ENCODE measurements at places on chromosomes 16 and 17.

GRCh38 chr17:40364906-40365305 is 369 bp upstream of the GJD3 start:
- DNase-seq = no peak

- peak; percentile 40 for DNase-seq
These were observed 2.9 kb downstream of the ZBTB4 start for GRCh38 chr17:7476494-7476893.

DNA sequence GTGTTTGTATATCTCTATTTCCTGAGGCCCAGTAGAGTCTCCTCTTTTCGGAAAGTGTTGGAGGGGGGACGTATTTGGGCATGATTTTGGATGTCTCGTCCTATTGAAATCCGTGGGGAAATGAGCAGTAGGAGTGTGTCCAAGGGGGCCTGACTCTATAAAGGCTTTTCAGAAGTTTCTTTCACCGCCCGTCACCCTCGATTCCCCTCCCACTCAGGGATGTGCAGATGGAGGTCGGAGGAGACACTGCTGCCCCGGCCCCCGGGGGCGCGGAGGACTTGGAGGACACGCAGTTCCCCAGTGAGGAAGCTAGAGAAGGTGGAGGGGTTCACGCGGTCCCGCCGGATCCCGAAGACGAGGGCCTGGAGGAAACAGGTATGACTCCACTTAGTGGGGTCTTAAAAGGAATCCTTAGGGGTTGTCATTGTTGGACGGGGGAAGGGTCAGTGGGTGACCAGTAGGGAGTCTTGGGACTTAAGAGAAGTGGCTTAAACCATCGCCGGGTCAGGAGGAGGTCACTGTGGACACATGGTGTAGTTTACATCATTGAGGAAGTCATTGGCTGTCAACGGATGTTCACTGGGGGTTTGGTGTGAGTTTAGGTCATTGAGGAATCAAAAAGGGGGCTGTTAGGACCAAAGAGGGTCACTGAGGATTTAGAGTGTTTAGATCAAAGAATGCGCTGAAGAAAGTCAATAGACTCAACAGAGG is 424 bp downstream of the MON1B start:
- DNase-seq = peak; percentile 20

DNA sequence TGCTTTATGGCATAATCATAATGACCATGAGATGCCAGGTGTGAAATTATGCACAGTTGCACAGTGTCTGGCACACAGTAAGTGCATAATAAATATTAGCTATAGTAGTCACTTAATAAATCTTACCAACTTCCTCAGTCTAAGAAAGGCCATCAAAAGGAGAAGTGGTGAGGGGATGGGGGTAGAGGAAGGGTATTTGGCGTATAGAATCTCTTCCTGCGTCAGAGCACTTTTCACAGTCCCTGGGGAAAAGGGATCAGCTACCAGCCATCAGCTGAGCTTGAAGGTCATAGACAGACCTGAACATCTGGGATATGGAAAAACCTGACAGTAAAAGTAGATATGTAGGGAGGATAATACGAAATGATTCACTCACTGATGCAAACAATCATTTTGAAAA is 5.8 kb downstream of the CRHR1 start:
- no peak for DNase-seq

DNA sequence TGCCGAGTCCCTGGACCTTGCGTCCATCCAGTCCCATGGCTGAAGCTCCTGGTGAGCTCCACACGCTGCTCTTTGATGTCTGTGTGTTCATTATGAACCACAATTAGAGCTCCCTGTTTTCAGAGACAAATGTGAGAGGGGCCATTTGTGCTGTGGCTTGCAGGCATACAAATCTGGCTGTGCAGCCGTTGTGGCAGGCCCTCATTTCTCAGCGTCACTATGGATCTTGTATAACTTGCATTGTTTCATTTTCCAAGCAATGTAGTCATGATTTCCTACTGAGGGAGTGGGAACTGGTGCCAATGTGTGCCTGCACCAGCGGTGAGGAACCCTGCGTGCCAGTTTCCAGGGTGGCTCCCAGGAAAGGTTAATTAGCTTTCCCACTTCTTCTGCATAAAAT is 542.6 kb downstream of the TMEM114 start:
- no peak for DNase-seq

GRCh38 chr17:32007463-32008298 is 498 bp downstream of the LRRC37B start:
- DNase-seq = peak; percentile 23

DNA sequence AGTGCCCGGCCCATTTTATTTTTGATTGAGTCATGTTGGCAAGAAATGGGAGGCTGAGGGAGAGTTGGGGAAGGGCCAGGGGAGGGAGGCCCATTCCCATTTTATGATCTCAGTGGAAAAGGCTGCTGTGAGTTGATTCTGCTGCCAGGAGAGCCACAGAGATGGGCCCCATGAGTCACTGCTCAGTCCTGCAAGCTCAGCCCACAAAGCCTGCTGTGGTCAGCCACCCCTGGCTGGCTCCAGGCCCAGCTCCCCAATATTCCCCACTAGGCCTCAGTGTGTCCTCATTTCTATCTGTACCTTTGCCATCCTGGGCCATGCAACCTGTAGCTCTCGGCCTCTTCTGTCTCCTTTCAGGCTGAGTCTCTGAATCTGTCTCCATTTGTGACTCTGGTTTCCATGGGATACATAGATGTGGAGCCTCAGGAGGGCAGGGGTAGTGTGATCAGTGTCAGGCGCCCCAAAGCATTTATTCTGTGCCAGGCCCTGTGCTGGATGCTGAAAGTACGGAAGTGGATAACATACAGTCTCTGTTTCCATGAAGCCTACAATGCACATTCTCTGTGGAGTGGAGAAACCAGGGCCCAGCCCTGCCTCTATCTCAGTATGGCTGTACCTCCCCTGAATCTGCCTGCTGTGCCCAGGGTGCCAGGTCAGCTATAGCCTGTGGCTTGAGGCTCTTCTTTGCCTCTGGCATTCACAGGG is 1.9 kb upstream of the PLEKHG4 start:
- peak; percentile 98 for DNase-seq

- no peak for DNase-seq
These were observed 63.3 kb upstream of the TMC5 start for GRCh38 chr16:19354371-19354770.

DNA sequence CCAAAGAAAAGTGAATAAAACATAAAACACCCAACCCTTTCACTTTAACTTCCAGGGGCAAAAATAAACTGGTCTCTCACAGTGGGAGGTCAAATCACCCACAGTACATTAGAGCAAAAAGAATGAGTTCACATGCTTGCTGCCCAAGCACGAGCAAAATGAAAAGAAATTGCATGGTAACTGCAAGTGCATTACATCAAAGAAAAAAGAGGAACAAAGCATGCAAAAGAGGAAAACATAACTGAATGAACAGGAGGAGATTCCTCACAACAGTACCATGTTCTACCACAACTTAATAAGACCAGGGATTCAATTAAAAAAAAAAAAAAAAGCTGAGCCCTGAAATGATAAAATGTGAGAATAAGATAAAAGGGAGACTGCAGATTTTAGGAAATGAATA is 12.3 kb downstream of the DNAH2 start:
- no peak for DNase-seq

DNA sequence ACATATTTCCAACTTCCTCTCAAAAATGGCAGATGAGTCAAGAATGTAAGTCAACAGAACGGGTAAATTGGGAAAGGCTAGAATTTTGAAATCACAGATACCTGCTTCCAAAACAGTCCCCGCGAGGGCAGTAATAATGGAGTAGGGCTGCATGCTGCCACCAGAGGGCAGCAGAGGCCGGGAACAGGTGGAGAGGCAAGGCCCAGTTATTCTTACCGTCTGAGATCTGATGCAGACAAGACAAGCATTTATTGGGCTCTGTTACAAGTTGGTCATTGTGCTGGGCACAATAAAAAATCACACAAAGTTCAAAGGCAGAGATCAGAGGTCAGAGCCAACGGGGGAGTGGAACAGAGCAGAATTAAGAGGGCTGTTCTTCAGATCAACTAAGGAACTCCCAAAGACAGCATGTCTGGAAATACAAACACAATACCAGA is 8.8 kb upstream of the MLKL start:
- peak; percentile 58 for DNase-seq

GRCh38 chr17:67624886-67625656 is 92.7 kb upstream of the NOL11 start:
- DNase-seq = peak; percentile 56

DNA sequence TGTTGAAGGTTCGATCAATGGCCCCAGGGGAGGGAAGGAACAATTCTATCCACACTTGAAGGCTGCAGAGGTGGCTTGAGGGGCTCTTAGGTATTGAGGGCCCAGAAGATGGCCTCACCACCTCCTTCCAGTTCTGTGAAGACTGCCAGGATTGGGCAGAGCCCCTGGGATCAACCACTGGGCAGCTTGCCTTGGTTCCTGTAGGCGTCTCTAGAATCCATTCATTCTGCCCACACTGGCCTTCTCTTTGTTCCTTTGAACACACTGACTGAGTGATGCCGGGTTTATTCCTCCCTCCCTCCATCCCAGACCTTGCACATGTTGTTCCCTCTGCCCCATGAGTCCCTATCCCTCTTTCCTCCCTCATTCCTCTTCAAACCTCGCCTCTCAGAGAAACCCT is 50.5 kb downstream of the SYT17 start:
- DNase-seq = no peak

GRCh38 chr17:63842173-63842539 is 329 bp downstream of the SMARCD2 start:
- no peak for DNase-seq

DNA sequence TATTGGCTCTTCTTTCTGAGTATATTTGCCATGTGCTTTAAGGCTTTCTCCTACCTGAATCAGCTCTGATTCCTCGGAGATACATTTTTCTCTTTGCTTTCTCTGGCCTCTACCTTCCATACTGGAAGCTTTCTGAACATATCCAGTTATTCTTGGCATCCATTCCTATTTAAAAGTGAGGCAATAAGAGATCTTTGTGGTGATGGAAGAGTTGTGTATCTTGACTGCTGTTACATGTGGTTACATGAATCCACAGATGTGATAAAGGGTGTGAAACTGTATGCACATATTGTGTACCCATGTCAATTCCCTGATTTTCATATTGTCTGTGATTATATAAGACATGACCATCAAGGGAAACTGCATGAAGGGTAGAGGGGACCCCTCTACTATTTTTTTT is 24.4 kb downstream of the UBE2O start:
- DNase-seq = no peak

DNA sequence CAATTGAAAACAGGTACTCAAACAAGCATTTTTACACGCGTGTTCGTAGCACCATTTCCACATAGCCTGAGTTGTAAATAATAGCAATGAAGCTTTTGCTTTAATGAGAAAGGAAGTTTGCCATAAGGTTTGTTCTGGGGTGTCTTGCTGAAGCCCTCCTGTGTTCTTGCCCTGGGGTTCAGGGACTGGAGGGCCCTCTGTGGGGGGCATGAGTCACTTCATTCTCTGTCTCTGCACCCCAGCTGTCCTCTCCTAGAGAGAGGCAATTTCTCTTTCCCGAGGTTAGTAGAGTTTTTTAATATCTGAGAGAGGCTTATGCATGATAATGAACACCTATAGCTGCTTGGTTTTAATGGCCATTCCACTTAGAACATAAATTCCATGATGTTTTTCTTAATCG is 9.6 kb downstream of the AFMID start:
- DNase-seq = peak; percentile 22

GRCh38 chr17:58268326-58268725 is 12.4 kb downstream of the MPO start:
- DNase-seq = no peak

DNA sequence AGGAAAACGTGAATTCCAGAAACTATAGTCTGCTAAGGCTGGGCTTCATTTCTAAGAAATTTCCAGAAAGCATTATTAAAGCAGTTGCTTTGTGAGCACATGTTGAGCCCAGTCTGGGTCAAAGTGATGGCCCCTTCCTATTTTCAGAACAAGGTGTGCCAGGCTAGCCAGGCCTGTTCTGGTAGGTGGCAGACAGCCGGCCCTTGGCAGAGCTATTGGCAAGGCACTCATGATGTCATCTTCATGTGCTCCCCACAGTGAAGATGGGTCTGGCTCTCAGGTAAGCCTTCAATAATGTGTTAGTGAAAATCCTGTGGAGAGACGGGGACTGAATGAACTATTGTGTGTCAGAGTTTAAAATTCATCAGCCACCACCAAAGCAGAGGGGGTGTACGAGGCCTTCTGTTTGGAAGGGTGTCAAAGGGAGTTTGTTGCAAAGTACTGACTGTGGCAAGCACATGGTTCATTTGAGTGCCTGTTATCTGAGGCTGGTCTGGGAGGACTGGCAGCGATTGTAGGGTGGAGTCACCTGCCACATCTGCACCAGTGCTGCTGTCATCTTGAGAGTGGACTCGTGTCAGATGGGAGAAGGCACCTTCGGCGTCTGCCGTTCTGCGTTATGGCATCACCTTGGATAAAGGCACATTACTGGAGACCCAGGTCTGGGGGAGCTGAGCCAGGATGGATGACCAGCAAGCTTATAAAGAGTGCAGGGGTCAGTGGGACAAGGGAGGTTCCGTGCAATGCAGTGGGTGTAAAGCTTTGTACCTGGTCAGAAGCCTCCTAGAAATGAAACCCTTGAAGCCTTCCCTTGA is 43.4 kb downstream of the KSR1 start:
- DNase-seq = no peak

DNA sequence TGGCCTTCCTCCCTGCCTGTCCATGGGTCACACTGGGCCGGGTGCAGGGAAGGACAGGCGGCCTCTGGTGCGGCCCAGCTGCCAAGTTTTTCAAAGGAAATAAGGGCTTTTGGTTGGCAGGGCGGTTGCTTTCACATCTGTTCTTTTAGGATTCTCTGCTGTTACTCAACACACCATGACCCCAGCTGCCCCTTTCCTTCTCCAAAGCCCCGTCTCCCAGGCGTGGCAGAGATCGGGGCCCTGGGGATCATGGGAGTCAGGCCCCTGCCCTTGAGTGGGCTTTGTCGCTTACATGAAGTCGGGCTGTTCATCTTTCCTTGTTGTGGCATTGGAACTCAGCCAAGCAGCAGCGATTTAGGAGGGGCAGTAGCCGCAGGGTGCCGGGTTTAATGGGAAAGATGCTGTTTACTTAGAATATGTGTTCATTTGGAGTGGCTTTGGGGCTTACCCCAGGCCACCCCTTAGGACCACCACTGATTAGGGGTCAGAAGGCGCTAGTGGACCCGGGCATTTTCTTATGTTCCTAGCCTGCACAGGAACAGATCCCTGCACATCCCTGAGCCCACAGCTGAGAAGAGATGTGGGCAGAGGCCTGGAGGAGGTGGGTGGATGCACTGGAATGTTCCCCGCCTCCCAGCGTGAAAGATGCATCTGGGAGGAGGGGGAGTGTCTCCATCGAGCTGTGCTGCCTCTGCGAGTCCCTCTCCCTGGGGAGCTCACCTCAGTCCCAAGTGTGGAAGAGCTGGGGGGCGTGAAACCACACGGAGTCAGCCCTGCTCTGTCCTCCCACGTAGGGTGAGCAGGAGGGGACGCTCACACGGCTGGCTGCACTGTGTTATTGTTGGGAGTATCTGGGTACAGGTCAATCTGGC is 6.8 kb upstream of the ADCY7 start:
- DNase-seq = peak; percentile 90

DNA sequence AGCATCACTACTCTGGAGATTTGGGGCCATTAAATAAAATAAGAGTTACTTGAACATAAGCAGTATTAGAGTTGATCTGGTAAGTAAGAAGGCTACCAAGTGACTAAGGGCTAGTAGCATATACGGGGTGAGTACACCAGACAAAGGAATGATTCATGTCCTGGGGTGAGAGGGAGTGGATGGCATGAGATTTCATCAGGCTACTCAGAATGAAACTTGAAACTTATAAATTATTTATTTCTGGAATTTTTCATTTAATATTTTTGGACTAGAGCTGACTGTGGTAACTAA is 2.3 kb downstream of the SLFN5 start:
- peak; percentile 94 for DNase-seq

Measured in LHCN-M2 (cell line).